NCI-H1930 (cell line): ENCODE measurements at places on chromosomes 6 and 20.

DNA sequence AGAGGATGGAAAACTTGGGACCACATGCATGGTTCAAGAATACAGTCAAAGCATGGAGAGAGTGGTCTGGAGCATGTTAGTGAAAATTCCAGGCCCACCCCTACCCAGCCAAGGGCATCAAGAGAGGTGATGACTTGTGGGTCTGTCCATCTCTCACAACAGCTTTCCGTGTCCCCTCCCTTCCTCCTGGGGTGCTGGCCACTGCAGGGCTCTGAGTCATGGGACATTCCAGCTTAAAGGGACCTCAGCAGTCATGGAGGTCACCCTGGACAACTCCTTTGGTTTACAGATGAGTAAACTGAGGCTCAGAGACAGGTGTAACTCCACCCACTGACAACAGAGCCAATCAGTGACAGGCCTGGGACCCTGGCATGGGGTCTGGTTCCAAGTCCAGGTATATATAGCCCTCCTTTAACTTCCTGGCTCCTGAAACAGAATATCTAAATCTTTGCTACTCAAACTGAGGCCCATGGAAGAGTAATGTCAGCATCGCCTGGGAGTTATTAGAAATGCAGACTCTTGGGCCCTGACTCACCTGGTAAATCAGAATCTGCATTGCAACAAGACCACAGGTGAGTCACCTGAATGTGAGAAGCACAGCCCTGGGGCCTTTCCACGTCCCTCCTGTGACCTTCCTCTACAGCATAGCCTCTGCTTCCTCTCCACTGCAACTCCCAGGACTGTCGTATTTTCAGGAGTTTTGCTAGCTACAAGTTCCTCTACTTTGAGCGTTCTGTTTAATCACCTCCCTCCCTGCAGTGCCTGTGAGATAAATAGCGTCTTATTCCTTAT lies 170.2 kb downstream of the ZDHHC14 start:
- no peak for DNase-seq

DNA sequence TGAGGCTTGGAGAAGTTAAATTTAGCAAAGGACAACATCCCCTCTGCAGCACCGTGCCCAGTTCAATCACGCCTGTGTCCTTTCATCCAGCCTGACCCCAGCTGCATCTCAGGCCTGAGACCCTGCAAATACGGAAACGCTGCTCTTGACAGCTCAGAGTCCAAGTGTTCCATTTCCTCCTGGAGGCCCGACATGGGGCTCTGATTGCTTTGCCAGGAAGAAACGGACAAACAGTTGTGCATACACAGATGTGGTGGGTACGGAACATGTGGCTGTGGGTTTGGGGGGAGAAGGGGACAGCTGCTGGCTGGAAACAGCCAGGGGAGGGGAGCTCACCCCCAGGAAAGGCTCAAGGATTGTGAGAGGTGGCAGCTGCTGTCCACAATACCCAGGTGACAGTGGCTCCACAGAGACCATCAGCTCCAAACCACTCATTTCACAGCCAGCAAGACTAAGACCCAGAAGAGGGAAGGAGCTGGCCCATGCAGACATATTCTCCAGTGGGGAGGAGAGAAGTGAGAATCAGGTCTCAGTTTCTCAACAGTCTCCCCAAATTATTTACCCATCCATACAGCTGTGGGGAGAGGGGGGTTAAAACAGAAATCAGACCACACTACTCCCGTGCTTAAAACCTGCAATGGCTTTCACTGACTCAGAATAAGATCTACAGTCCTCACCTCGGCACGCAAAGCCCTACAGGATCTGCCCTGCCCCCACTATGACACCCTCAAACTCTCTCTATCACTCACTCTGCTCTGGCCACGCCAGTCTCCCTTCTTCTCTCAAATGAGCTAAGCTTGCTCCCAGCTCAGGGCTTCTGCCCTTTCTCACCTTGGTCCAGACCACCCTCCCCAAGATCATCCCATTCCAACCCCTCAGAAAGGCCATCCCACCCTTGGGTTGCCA lies 89.1 kb downstream of the PREX1 start:
- no peak for DNase-seq

DNA sequence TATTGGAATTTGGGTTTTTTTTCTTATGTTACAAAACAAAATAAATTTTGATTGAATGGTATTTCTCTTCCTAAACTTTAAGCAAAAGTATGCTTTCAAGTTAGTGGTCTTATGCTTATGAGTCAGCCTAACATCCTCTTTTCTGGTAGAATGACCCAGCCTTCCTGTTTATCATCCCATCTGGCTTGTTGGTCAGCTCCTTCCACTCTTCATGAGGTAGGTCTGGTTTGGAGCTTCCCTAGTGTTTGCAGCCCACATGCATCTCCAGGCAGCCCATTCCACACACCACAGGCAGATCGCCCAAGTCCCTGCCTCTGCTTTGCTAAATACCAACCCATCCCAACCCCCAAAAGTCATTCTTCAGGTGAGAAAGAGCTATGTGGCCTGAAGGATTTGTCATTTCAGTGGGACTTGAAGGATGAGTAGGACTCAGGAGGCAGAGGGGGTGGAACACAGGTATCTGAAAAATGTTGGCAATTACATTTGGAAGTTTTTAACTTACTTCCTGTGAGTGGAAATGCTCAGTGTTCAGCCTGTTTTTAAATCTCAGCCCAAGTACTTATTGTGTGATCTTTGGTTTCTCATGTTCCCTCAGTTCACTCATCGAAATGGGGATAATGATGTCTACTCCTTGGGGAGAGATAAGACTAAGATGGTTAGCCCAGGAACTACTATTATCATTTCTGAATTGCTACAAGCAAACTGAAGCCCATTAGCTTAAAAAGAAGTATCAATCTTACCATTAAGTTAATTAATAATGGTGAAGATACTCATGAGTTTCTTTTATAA lies 294.0 kb downstream of the ADGB start:
- no peak for DNase-seq

DNA sequence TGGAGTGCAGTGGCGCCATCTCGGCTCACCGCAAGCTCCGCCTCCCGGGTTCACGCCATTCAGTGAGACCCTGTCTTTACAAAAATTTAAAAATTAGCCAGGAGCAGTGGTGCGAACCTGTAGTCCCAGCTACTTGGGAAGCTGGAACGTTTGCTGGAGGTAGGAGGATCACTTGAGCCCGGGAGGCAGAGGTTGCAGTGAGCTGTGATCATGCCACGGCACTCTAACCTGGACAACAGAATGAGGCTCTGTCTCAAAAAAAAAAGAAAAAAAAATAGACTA lies 5.7 kb upstream of the PARD6B start:
- no peak for DNase-seq

DNA sequence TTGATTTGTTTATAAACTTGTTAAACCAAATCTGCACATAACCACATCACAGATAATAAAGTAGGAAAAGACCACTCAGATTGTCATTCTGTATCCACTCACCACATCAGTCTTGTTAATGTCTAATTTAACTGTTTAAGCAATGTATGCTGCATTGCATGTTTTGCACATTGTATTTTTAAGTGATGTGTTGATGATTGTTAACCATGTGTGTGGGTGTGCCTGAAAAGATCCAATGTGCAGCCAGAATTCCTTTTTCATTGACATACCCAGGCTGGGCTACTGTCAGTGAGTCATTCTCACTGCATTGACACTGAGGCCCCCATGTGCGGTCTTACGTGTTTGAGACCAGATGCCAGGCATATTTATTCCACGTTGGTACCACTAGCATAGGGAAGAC lies 167.3 kb downstream of the TRMT11 start:
- no peak for DNase-seq

- no peak for DNase-seq
Measured at GRCh38 chr6:54877713-54878317, 31.2 kb downstream of the FAM83B start.

GRCh38 chr6:73030257-73030656 lies 195.0 kb downstream of the KHDC1L start:
- no peak for DNase-seq

DNA sequence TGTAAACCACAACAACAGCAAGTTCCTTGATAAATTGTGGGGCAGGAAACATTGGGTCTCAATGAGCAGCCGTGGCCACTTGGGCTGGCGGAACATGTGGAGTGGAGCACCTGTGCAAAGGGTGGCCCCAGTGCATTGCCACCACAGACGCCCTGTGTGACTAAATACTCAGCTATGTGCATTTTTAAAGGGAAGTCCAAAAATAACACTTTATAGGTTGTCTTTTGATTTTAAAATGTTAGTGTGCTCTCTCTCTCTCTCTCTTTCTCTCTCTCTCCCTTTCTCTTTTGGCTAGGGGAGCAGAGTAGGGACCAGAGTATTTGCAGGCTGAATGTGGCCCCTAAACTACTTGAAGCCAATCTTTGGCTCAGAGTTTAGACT lies 236.3 kb downstream of the BCAS1 start:
- DNase-seq, result no peak
